Anterior cingulate cortex (tissue), 58 donors: ENCODE measurements at places on chromosomes 7 and 10.

DNA sequence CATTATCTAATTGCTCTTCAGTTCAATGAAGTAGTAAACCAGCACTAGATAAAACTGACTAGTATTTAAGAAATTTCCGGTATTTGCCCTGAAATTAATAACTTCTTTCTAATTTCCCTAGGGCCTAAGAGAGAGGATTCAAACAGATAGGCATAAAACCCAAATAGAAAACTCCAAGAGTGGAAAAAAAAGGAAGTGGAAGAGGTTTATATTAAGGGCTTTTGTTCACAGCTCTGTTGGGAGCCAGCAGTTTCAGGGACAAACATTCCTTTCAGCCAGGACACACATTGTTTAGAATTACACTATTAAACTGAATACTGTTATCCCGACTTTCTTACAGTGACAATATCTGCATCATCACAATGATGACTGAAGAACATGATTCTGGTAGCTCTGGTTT lies 3.6 kb downstream of the ODAD2 start:
- DNase-seq = no peak

- peak; percentile 34 for DNase-seq
Observed at GRCh38 chr10:121080281-121080891, 229.2 kb downstream of the WDR11 start.

DNA sequence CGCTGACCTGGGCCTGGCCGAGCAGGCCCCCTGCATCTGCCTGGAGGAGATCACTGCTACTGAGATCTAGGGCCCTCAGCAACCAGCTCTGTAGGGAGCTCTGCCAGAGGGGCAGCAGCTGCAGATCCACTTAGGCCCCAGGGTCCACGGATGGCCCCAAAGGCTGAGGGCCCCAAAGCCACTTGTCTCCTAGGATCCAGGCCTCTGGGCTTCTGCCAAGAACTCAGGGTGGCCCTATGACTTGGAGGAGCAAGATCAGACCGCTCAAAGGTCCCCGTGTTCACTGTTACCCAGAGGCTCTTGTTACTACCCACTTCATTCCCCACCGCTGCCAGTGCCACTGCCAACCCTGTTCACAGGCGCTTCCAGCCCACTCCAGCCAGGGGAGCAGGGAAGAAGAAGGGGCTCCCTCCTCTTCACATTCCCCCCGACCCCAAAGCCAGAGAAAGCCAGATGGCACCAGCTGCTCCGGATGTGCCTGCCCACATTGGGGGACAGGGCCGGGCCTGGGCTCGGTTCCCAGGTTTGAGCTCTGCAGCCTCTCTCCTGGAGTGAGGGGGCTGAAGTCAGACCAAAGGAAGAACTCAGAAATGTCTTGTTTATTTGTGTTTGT lies 7.6 kb downstream of the LZTS2 start:
- DNase-seq = no peak

DNA sequence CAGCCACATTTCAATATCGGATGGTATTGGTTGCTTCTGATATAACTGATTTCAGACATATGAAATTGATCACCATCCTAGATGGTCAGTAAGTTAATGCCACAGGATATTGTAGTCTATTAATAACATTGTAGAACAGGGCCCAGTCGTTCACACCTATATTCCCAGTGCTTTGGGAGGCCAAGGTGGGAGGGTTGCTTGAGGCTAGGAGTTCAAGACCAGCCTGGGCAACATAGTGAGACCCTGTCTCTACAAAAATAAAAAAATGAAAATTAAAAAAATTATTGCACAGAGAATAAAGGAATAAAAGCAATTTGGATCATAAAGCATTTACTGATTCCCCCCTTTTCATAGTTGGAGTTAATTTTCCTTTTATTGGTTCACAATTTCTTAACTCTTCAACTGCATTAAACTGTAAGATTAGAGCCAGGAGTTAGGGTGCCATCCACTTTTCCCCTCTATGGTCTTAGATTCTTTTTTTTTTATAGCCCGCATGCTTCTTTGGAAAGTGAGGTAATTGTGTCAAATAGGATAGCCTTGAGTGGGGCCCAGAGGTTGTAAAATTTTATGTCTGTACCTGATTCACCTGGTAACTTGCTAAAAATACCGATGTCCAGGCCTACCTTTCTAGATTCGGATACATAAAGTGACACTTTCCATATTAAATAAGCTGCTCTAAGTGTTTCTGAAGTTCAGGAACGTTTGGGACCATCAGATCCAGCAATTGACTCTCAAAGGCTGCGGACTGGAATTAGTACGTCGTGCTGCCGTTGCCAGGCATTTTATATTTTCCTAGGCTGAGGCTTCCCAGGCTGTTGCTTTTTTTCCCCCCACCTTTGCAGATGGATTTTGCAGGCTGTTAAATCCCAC lies 24.7 kb downstream of the ADK start:
- DNase-seq = no peak

DNA sequence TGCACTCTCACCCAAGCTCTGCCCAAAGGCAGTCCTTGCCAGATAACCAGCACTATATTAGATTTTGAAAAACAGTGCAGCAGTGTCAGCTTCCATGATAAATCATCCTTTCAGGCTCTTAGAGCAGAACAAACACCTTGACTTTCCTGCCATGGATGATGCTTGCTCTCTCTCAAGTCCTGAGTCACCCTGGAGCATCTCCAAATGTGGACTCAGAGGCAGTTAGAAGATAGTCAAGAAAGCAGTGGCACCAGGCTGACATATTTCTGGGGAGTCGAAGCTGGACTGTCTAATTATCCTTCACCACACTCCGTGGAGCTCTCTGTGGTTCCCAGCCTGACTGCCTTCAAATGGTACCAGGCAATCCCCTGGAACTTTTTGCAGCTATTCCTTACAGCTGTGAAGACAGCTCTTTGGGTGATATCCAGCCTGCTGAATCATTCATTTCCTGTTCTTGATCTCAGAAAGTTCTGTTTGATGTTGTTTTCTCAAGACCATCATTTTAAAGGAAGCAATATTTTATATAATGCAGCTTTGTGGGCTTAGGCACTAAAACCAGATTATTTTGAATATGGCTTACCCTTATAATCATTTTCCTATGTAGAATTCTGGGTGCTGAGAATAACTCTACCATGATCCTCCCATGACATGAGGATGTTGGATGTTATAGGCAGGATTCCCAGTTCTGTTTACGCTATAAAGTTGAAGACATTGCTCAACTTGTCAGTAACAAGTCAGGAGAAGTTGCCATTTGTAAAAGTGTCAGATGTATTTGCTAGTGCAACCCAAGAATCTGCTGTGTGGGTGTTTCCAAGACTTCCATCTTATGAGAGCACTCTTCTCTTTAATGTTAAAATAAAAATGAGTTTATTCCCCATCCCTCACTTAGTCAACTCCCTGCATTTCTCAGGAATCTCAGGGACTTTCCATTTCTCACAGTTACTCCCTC lies 233.8 kb downstream of the C7orf25 start:
- no peak for DNase-seq

DNA sequence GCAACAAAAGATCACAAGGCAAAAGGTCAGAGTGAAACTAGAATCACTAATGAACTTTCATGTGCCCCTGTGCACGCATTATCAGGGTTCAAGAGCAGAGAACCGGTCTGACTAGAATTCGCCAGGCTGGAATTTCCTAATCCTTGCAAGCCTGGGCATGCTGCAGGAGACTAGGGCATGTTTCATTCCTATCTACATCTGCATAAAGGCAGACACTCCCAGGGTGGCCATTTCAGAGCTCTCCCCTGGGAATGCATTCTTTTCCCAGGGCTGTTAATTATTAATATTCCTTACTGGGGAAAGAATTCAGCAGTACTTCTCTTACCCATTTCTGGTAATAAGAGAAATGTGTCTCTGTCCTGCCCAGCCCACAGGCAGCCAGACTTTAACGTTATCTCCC lies 90.5 kb downstream of the CDC14C start:
- no peak for DNase-seq

DNA sequence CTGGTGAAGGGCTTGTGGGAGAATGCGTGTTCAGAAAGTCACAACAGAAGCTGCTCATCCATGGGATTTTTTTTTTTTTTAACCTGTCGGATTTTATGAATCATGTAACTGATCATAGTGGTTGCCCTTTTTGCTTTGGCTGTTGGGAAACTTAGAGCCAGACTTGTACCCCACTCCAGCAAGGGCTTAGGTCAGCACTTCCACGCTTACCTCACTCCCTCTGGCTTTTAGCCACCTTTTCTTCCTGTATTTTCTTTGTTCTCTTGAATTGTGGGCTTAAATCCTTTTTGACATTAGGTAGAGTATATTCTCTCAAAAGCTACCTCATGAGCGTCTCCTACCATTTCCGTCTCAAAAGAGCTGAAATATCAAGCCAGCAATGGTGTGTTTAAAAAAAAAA lies 113.6 kb upstream of the BTBD16 start:
- no peak for DNase-seq

- no peak for DNase-seq
Observed at GRCh38 chr10:43294241-43294658, 27.4 kb upstream of the RASGEF1A start.

- no peak for DNase-seq
Observed at GRCh38 chr7:43163885-43164284, 51.4 kb downstream of the HECW1 start.

DNA sequence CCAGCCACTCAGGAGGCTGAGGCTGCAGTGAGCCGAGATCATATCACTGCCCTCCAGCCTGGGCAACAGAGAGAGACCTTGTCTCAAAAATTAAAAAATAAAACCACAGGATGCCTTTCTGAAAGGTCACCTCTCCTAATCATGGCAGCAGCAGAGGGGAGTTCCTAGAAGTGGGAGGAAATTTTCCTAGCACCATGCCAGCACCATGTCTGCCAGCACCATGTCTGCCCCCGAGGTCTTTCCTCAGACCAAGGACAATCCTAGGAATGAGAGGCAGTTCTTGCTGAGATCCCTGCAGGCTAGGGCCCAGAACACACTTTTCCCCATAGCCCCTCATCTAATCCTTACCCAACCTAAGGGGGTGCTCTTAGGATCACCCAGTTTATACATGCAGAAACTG lies 22.3 kb upstream of the INMT start:
- no peak for DNase-seq

- DNase-seq = no peak
Observed at GRCh38 chr10:22427101-22427500, 81.8 kb downstream of the SPAG6 start.

DNA sequence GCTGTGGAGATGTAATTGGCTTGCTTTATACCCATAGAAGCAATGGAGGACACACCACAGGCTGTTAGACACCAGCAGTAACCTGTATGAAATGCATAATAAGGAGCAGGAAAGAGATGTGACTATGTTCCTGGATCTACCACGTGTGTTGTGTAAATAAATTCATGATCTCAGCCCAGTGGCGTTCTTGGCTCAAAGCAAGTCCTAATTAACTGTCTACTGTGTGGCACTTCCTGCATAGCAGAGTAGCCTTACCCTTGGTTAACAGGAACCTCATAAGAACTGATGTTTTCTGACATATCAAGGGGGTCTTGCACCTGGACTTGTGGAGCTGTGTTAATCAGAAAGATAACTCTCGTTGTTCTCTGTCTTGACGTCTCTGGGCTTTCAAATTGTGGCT lies 25.7 kb upstream of the FAM180A start:
- no peak for DNase-seq

DNA sequence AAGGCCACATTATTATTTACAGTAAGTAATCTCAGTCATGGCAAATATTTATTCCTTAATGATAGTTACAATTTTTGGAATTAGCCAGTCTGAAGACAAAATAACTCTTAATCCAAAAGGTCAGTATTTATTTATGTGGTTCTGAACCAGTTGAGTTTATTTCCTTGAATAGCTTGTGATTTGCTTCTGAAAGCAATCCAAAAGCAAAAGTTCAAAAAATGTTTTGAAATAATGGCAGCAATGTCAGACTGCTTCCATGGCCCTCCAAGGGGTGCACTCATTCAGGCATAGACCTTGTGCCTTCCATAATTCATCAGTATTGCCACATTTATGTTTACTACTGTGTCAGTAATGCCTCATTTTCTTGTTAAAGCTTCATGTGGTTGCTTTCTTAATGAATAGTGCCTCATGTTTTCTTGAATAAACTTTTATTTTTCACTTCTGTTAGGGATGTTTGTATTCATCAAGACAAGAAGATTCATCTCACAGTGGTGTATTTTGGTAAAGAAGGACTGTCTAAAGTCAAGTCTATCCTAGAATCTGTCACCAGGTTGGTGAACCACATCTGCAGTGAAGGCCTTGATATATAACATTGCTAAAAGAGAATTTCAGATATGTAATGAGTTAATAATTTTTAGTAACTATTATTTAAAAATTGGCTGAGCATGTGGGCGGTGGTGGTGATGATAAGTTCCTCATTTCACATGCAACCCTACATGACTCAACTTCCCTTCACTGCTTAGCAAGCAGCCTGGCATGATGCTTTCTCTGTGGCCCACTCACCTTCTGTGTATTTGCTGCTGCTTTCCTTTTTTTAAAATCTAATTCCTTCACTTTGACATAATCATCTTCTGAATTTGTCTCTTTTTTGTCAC lies 22.0 kb downstream of the CSGALNACT2 start:
- DNase-seq = no peak

DNA sequence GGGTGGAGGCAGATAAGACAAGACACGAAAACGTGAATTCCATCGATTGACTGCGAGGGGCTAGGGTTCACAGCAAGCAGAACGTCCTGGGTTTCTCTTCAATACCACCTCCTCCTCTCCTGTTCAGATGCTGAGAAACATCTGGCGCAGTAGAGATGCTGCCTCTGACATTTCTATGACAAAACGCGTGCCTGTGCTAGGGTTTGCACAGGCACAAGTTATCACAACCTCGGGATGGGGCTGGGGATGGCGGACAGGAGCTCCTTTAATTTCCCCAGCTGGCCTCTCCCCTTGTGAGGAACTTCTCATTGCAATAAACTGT lies 99.8 kb upstream of the SVIL start:
- DNase-seq = no peak

DNA sequence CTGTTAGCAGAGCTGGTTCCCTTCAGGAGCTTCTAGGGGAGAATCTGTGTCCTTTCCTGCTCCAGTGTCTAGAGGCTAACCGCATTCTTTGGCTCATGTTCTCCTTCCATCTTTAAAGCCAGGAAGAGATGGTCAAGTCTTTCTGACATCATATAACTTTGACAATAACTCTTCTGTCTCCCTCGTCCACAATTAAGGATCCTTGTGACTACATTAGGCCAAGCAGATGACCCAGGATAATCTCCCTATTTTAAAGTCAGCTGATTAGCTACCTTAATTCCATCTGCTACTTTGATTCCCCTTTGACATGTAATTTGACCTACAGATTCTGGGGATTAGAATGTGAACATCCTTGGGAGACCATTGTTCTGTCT lies 28.1 kb upstream of the SLC26A4 start:
- DNase-seq = no peak

DNA sequence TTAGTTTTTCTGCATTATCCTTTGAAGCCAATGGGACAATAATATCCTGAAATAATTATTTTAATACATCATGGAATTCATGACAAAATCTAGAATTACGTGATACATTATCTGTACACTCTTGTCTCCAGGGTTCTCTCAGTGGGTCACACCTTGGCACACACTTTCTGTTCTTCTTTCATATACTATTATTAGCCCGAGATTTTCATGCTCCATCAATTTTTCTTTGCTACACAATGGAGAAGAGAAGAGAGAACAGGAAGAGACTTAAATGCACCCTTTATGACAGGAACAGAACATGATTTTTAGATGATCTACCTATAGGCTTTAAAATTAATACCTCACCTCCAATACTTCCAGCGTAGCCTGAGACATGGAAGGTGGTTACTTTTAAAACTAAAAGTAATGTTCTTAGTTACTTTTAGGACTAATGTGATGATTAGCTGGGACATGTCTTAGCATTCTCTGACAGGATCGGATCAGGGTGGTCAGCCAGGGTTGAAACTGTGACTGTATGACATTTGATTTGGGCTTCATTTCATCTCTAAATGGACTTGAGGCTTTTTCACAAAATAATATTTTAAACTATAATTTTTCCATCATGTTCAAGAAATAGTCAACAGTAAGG lies 148.2 kb upstream of the WNT16 start:
- no peak for DNase-seq
